Stimulated activated CD8-positive, alpha-beta memory T cell treated with anti-CD3 and anti-CD28 coated beads, Interleukin-4, amount 100 ng/mL, for 4 hours (primary cell): ENCODE measurements at places on chromosomes 2 and 18.

- DNase-seq = no peak
These were observed 34.1 kb upstream of the SLC39A10 start for GRCh38 chr2:195622966-195623365.

DNA sequence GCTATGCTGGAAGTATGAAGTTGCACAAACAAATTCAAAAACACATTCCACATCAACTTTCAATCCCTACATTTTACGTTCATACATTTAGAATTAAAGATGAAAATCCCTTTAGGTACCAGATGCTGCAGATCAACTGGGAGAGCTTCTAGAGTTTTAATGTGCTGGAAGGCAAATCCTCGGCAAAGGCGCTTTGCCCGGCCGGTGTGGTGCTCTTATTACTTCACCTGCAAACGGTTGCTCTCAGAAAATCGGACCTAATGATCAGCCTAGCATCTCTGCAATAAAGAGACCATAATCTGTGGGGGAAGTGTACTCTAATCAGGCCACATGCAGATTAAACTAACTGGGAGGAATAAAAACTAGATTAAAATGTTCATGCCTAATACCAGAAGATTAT is 513.8 kb downstream of the ZEB2 start:
- no peak for DNase-seq

DNA sequence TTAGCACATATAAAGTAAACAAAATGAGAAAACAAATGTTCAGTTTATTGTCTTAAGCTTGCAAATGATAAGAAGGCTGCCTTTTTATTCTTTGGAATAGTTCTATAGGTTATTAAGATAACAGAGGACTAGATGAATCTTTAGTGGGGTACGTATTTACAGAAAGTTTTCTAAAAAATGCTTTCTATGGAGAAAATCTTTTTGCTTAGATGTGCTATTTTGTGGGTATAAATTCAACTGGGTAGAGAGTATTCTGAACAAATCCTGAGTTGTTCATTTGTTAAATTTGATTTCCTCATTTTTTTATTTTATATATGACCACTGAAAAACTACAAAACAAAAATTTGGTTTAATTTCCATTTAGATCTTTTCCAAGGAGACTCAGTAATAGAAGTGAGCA is 566.9 kb downstream of the PLCL1 start:
- no peak for DNase-seq

DNA sequence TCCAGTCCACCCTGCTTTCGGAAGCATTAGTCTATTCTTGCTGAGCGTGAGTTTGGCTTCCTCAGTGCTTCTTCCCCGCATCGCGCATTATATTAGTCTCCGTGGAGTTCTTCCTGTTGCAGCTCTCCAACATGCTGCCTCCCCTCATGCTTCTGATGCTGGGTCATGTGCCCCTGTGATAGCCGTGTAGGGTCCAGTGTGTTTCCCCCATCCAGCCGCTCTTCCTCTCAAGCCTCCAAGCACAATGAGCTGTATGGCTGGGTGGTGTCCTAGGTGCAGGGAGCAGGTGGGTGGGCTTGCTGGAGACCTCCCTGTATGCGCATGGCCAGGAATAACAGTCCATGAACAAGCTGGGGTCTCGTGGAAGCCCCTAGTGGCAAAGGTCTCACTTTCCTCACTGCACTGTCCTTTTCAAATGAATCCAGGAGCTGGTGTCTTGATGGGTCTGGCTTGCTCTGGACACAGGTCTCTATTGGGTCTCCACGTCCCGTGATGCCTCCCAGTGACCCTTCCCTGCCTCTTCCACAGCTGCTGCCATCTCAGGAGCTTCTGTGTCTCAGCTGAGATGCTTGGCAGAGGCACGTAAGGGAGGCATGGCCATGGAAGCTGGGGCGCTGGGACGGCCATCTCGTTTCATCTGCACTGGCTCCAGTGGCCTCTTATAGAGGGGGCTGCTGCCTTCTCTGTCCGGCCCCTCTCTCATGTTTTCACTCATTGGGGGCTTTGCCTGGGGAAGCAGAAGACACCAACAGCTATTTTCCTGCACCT is 54.8 kb upstream of the HDAC4 start:
- no peak for DNase-seq

GRCh38 chr2:17940091-17940630 is 61.7 kb downstream of the KCNS3 start:
- no peak for DNase-seq

DNA sequence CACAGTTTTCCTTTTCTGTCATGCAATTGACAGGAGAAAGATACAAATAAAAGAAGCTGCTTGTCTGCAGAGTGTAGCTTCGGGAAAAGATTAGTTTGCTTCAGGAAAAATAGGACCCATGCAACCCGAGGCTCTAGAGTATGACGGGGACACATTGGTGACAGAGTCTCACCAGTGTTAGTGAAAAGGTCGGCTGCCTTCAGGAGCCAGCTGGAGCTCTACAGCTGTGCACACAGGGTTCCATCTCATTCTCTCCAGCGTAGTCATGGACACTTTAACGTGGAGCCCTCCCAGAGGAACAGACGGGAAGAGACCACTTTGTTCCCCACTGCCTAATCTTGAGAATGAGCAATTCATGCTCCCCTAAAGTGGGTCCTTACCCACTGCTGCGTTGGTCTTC is 42.9 kb downstream of the FECH start:
- no peak for DNase-seq

DNA sequence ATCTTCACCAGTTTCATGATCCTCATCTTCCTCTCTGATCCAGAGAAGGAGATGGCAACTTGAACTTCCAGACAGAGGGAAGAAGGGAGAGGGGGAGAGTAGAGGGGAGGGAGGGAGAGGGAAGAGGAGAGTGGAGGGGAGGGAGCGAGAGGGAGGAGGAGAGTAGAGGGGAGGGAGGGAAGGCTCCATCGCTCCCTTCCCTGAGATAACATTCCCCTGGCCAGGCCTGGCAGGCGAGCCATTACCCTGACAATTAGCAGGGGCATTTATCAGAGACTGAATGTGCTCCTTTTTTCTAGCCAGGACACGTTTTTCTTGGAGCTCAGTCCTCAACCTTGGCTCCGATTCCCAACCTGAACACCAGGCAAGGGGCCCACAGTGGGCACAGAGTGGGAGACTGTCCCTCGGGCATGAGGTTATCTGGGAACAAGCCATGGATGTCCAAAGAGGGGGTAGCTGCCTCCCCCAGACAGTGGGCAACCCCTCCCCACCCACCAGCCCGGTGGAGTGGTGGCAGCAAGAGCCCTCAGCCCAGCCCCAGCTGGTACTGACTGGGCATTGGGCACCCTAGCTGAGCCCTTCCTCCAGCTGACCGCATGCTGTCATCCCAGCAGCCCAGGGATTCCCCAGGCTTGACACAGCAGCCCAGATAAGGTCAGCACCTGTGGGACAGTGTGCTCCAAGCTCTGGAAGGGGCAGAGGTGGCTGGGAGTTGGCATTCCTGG is 81.8 kb downstream of the TNS1 start:
- no peak for DNase-seq

- DNase-seq = no peak
These were observed 10.2 kb upstream of the MMADHC start for GRCh38 chr2:149597668-149598326.

- no peak for DNase-seq
These were observed 67.2 kb upstream of the UBXN4 start for GRCh38 chr2:135674453-135674852.

GRCh38 chr18:77044866-77045664 is 87.5 kb downstream of the MBP start:
- no peak for DNase-seq

- no peak for DNase-seq
These were observed 259.6 kb downstream of the NUP35 start for GRCh38 chr2:183383854-183384253.

- DNase-seq = no peak
These were observed at the start of gene DQX1 for GRCh38 chr2:74525717-74526648. Gene DQX1, minus strand, starts transcription at chr2:74526231. Its CDS starts 502 bp downstream, at chr2:74525729.

- DNase-seq = no peak
These were observed 64.6 kb downstream of the MBD2 start for GRCh38 chr18:54159906-54160305.

DNA sequence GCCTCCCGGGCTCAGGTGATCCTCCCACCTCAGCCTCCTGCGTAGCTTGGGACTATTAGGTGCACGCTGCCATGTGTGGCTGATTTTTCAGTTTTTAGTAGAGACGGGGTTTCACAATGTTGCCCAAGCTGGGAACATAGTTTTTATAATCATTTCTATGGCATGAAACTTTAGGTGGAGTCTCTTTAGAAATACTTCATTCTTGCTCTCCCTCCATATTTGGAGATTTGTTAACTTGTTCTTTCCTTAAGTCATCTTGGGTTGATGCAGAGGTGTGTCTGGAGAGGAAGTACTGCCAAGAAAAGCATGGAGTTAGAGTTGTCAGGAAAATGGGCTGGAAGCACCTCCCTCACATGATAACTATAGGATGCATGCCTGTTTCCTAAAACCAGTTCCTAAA is 17.4 kb downstream of the ZNF532 start:
- DNase-seq = no peak

DNA sequence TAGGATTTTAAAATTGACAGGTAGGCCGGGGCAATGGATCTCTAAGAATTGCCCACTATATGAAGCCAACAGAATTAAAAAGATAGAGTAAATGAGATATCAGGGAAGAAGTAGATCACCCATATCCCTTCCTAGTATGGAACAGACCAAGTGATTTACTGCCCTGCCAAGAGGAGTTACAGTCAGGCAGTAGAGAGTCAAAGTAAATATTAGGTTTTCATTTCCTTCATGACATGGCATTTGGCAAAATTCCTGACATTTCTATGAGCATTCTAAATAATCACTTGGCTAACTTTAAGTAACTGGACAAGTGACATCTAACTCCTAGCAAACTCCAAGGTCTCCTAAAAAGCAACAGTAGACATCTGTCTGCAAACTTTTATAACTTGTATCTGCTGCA is 33.5 kb downstream of the GALNT5 start:
- no peak for DNase-seq

- no peak for DNase-seq
These were observed 46.6 kb upstream of the HNRNPA3 start for GRCh38 chr2:177165721-177166711.

GRCh38 chr2:108612153-108612513 is 77.9 kb downstream of the LIMS1 start:
- no peak for DNase-seq

- no peak for DNase-seq
These were observed 1310.0 kb upstream of the ZEB2 start for GRCh38 chr2:145829931-145830330.

DNA sequence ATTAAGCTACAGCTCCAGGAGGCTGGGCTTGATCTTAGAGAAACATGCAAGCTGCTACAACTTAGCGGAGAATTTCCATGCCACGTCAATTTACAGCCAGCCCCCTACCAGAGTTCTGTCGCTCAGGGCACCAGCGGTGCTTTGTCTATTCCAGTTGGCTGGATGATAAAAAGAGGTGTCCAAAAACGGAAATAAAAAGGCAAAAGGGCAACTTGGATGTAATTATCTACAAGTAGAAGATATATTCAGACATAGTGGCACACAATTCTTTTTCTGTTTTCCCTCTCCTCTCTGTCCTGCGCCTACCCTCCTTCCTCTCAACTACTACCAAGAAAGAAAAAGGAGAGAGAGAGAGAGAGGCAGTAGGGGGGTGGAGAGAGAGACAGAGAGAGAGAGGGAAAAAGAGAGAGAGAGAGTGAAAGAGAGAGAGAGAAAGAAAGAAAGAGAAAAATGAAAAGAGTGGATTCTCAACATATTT is 363 bp upstream of the RFTN2 start:
- DNase-seq = no peak

DNA sequence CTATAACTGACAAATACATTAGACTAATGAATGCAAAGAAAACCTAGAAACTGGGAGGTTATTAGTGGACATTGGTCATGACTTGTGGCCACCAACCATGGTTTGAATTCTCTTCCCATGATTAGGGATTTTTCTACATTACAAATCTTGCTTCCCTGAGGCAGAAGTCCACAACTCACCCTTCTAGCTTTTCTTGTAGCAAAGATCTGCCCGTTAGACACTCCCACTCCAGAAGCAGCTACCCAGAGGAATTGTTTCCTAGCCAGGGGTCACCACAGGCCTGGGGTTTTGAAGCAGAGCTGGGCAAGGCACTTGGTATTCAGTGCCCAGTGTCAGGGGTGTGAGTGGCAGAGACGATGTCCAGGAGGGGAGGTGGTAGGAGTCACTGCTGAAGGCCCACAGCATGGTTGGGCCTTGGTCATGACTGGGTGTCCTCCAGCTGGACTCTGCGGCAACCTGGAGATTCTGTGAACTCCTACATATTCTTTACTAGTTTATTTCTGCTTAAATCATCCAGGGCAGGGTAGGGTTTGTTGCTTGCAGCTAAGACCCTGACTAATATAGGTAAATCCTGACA is 54.9 kb downstream of the ACTR2 start:
- DNase-seq = no peak

GRCh38 chr2:223477318-223477717 is 124.8 kb downstream of the SCG2 start:
- no peak for DNase-seq

DNA sequence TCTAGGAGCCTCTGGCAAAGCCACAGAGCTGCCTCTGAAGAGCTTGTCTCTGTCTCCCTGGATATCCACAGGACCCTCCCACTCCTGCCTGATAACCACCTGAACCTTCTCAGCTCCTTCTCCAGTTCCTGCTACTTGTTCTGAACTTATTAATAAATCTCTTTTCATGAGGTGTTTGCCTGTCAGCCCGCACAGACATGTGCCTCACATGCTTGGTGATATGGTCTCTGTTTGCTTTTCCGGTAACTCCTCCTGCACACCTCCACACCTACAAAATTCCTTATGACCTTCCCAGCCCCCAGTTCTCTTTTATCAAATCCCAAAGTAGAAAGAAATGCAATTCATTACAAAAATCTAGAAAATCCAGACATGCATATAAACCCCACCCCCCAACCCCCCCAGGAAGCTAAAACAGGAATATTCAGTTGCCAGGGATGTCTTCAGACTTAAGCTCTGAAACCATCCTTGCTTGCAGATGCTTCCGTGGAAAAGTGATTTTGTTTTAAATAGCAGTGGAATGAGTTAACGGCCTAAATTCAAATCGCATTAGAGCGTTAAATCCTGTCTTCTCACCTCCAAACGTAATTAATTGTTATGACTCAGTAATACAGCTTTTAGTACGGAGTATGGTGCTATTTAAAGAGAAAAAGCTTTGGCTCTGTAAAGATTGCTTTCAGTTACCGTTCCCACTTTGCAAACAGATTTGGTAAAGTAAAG is 2.1 kb upstream of the PID1 start:
- DNase-seq = no peak

DNA sequence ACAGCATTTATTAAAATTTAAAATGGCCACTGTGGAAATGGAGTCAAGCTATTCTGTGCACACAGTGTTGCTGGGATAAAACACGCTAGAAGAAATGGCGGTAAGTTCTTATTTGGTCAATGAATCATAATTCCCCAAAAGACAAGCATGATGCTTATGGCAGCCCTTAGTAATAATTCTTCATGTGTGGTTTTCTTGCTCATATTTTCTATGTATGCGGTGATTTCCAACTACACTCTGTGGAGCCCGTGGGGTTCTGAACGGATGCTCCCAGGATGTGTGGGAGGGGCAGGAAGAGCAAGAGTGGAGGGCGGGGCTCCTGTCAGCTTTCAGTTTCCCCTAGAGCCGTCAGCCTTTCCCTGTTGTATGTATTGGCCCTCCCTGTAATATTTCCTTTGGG is 91.7 kb upstream of the RMDN2 start:
- no peak for DNase-seq

- no peak for DNase-seq
These were observed 2.7 kb downstream of the COLEC11 start for GRCh38 chr2:3597567-3597966.

GRCh38 chr2:120161190-120161589 is 62.0 kb downstream of the TMEM185B start:
- no peak for DNase-seq

- DNase-seq = no peak
These were observed 2010.4 kb upstream of the LRRTM1 start for GRCh38 chr2:82314836-82315472.
